ENCODE measurements at places on chromosomes 11 and 22.
A peak's percentile ranks its signal among the peaks of the same experiment; 100 is the strongest.

- DNase-seq, result no peak
Measured at GRCh38 chr22:21681566-21682370, 16.0 kb downstream of the PPIL2 start.

- no peak for DNase-seq
Measured at GRCh38 chr11:29628609-29629008, 388.2 kb downstream of the KCNA4 start.

GRCh38 chr11:92224407-92225124 lies at the start of gene FAT3:
Gene FAT3 (plus strand): TSS chr11:92224818. CDS start chr11:92352113, 127,295 bp downstream.
- peak; percentile 87 for DNase-seq

DNA sequence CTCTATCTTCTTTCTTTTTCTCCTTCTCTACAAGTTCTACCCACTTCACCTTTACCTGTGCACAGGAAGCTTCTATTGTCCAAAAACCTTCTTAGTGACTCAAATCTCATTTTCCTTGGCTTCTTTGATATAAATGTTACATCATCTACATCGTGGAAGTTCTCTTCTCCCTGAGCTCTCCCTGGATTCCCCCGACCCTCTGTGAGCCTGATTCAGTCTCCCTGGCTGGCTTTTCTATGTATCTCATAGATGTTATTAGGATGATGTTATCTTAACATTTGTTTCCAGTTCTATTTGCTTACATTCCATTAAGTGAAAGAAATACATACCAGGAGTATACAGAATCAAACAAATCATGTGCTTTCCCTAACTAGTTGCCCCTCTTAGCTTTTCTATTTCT lies 235.8 kb upstream of the PITPNB start:
- DNase-seq, result no peak

- peak; percentile 3 for DNase-seq
Measured at GRCh38 chr22:37054056-37054395, 2.5 kb downstream of the KCTD17 start.

DNA sequence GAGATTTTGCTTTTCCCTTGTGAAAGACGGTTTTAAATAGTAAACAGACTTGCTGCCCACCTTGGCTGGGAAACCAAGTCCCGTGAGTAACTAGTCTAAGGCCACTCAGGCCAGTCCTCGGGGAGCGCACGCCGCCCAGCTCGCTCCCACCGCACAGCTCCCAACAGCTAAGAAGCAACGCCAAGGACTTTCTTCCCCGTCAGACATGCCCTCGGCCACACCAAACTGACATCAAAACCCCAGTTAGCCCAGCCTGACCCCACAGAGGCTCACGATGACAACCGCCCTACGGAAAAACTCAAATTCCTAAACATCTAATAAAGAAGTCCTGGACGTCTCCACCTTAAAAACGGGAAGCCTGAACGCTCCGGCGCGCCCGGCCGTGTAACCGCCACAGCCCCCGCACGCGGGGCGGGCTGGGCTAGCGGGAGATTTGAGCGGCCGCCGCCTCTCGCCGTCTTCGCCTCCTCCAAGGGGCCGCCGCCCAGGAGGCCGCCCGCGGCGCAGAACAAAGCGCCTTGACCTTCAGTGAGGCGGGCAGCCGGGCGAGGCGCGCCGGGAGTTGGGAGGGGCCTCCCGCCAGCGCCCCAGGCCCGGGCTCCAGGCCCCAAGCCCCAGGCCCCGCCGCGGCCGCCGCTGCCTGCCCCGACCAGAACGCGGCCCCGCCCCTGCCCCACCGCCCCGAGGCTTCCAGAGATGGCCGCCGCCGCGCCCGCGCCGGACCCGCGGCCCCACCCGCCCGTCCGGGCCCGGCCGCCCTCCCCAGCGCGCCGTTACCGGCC lies 486 bp downstream of the NAP1L4 start:
- DNase-seq, result peak; percentile 63

GRCh38 chr22:45807156-45807915 lies 135.7 kb downstream of the ATXN10 start:
- no peak for DNase-seq

DNA sequence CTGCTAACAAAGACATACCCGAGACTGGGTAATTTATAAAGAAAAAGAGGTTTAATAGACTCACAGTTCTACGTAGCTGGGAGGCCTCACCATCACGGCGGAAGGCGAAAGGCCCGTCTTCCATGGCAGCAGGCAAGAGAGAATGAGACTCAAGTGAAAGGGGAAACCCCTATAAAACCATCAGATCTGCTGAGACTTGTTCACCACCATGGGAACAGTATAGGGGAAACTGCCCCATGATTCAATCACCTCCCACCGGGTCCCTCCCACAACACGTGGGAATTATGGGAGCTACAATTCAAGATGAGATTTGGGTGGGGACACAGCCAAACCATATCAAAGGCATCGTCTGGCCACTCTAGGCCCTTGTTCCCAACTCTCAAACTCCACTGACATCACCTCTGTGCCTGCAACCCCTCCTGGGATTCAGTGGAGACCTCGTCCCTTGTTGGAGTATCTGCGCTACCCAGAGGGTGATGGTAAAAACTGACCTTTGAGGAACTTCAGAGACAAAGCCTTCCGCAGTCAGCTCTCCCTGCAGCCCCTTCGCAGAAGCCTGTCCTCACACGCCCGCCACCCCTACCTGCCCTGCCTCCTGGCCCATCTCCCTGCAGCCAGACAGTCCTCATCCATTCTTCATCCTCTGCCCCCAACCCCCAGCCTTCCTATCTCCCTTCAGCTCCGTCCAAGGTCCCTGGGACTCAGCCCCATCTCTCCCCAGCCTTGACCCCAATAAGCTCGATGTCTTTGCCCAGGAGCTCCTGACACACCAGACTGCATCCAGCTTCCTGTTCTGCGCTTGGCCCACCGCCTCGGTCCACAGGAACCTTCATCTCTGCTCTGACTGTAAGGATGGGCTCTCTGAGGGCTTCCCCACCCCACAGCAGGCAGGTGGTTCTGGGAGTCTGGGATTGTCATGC lies 15.8 kb downstream of the CCND1 start:
- no peak for DNase-seq

- DNase-seq, result no peak
Measured at GRCh38 chr22:45995405-45996101, 18.6 kb upstream of the WNT7B start.

DNA sequence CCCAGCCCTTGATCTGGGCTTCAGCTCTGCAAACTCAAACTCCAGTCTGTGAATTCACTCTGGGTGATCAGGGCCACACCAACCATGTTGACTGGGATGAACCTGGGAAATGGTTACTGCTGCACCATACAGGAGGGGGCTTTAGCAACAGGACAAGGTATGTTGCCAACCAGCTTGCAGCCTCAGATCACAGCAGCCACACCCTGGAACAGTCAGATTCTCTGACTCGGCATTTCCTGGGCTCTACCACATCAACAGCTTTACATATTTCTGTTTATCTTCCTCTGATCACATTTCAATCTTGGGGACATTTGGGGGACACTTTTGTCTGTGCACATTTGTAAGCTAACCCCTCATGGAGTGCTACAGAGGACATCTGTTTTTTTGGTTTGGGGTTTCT lies 267.0 kb upstream of the NCAM1 start:
- DNase-seq, result no peak

- no peak for DNase-seq
Measured at GRCh38 chr11:44615913-44616791, 50.7 kb downstream of the CD82 start.

GRCh38 chr11:2892215-2892966 lies 6.8 kb upstream of the CDKN1C start:
- DNase-seq, result peak; percentile 89

- peak; percentile 92 for DNase-seq
Measured at GRCh38 chr11:94741022-94741679, 27.0 kb upstream of the AMOTL1 start.

- DNase-seq, result peak; percentile 54
Measured at GRCh38 chr22:22408731-22409696, 99.5 kb downstream of the ZNF280B start.

DNA sequence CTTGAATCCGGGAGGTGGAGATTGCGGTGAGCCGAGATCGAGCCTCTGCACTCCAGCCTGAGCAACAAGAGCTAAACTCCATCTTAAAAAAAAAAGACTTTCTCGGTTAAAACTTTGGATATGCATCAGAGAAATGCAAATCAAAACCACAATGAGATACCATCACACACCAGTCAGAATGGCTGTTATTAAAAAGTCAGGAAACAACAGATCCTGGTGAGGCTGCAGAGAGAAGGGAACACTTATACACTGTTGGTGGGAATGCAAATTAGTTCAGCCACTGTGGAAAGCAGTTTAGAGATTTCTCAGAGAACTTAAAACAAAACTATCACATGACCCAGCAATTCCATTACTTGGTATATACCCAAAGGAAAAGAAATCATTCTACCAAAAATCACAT lies 619.4 kb upstream of the KIRREL3 start:
- DNase-seq, result no peak

DNA sequence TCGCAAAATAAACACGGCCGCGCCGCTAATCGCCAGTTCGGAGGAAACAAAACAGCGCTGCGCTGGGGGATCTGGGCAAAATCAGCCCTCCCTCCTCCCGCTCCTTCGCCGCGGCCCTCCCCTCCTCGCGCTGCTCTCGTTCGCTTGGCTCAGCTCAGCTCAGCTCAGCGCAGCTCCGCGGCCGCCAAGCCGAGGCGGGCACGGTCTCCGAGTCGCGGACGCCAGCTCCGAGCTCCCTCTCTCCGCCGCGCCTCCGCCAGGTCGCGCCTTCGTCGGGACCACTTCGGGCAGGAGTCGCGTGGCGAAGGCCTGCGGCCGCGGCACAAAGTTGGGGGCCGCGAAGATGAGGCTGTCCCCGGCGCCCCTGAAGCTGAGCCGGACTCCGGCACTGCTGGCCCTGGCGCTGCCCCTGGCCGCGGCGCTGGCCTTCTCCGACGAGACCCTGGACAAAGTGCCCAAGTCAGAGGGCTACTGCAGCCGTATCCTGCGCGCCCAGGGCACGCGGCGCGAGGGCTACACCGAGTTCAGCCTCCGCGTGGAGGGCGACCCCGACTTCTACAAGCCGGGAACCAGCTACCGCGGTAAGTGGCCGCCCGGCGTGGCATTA lies at the start of gene SPON1:
TSS of gene SPON1 (plus strand) at position 162 of the 607 bp plus-strand sequence. CDS start at position 344, 182 bp downstream.
- DNase-seq, result peak; percentile 66

- peak; percentile 61 for DNase-seq
Measured at GRCh38 chr22:29457730-29458129, 19.3 kb downstream of the RFPL1 start.

- DNase-seq, result peak; percentile 54
Measured at GRCh38 chr22:46066691-46067090, 83.6 kb upstream of the PPARA start.

DNA sequence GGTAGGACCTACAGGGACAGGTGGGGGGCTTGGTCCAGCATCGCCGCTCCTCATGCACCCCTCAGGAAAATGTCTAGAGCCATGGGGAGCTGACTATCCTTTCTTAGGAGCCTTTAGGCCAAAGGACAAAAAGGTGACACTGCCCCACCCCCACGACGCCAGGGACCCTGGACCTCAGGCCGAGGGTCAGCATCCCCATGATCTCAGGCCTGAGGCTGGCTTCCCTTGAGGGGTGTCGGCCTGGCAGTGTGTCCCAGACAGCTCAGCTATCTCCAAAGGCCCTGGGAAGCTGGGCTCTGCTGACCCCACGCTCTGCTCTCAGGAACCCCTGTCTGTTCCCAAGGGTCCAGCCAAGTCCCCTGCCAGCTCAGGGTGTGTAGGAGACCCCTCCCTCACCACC lies 16.3 kb downstream of the MRGPRG start:
- DNase-seq, result no peak

- no peak for DNase-seq
Measured at GRCh38 chr11:114353443-114353842, 46.9 kb downstream of the C11orf71 start.

GRCh38 chr11:65640483-65641296 lies 2.8 kb downstream of the SIPA1 start:
- no peak for DNase-seq

GRCh38 chr11:98565311-98565710 lies 455.4 kb upstream of the CNTN5 start:
- no peak for DNase-seq

- peak; percentile 1 for DNase-seq
Measured at GRCh38 chr22:36017651-36018091, 11.0 kb downstream of the RBFOX2 start.

GRCh38 chr22:32795214-32795596 lies 6.3 kb upstream of the TIMP3 start:
- no peak for DNase-seq

DNA sequence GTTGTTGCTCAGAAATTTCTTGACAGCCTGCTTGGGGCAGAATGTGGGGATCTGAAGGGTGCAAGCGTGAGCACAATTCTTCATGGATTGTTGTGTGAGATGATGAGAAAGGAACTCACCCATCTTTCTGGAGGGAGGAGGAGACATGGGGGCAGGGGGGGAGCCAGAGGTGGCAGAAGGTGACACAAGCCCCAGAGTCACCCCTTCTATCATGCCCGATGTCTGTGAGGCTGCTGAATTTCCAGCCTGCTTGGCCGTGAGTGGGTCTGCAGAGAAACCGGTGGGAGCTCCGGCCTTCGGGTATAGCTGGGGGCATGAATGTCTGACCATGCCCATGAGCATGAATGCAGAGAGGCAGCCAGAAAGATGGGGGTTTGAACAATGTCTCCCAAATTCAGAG lies 870.7 kb downstream of the TBC1D22A start:
- DNase-seq, result no peak

- DNase-seq, result peak; percentile 42
Measured at GRCh38 chr22:46934746-46935491, 172.5 kb downstream of the TBC1D22A start.

DNA sequence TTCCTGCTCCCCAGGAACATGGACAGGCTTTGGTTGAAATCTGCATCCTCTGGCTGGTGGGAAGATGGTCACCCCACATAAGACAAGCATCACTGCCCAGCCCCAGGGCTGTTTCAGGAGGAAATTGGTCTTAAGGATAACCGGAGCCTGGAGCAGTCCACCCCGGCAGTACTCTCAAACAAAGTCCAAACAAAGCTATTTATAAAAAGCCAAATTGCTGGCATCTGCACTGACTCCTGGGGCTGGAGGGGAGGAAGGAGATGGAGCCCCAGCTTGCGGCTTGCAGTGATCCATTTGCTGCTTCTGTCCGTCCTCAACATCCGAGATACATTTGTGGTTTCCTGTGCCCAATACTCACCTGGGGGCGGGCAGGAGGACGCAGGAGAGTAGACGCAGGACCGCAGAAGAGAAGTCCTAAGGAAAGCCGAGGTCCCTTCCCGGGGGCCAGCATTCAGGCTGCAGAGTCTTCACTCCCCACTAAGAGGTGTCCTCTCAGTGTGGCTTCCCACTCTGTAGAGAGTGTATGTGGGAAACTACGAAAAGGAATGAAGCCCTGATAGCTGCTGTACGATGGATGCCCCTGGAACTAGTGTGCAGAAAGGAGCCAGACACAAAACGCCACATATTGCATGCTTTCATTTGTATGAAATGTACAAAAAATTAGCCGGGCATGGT lies 107.3 kb upstream of the FGF3 start:
- no peak for DNase-seq

Measured in DMS53 (cell line).